NCI-H1694 (cell line): ENCODE measurements at places on chromosomes 3 and 15.

GRCh38 chr3:69212411-69213160 is 90.2 kb upstream of the LMOD3 start:
- no peak for DNase-seq

GRCh38 chr3:32791833-32792232 is 26.0 kb upstream of the TRIM71 start:
- no peak for DNase-seq

DNA sequence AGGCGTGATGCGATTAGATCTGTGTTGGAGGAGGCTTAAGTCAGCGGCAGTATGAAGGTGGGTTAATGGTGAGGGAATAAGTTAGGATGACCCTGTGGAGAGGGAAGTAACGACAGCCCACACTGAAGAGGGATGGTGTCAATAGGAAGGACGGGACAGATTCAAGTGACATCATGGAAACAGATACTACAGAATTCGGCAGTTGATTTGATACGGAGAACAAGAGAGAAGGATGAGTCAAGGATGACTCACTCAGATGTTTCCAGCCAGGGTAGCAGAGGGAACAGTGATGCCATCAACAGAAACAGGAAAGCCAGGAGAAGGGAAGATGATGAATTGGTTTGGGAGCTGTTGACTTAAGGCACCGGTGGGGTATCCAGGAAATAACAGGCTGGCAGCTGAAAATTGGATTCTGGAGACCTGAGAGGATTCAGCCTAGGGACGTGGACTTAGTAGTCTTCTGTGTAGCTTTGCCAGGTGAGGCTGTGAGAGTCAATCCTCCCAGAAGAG is 38.0 kb downstream of the SHC4 start:
- no peak for DNase-seq

DNA sequence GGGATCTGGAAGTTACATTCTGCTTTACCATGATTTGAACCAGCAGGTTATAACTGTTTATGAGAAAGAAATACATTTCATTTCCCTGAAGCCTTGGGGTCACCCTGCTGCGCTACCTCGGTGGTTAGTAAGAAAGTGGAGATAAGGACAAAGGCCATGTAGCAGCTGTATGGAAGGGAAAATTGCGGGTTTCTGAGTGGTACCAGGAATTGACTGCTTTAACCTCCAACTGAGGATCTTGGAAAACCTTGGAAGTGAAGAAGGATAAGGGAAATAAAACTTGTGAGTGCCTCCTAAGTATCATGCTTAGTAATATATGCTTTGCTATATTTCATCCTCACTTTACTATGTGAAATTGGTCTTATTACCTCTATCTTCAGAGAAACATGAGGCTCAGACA is 76.1 kb upstream of the GAP43 start:
- DNase-seq, result no peak

DNA sequence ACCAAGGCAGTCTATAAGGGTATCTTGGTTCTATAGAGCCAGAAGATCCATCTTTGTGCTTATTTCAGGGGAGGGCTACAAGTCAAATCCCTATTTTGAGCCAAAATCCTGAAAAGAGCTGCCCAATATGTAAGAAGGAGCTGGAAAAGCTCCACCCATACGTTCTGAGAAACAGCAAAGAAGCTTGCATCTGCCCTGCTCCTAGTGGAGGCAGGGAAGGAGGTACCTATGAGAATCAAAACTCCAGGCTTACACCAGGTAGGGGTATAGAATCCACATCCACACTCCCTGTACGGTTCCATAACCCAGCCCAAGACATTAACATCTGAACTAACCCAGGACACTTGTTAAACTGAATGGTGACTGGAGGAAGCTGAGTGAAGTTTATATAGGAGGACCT is 30.0 kb downstream of the PHC3 start:
- DNase-seq, result no peak

- DNase-seq, result no peak
Observed at GRCh38 chr3:24479816-24480215, 14.8 kb downstream of the THRB start.

DNA sequence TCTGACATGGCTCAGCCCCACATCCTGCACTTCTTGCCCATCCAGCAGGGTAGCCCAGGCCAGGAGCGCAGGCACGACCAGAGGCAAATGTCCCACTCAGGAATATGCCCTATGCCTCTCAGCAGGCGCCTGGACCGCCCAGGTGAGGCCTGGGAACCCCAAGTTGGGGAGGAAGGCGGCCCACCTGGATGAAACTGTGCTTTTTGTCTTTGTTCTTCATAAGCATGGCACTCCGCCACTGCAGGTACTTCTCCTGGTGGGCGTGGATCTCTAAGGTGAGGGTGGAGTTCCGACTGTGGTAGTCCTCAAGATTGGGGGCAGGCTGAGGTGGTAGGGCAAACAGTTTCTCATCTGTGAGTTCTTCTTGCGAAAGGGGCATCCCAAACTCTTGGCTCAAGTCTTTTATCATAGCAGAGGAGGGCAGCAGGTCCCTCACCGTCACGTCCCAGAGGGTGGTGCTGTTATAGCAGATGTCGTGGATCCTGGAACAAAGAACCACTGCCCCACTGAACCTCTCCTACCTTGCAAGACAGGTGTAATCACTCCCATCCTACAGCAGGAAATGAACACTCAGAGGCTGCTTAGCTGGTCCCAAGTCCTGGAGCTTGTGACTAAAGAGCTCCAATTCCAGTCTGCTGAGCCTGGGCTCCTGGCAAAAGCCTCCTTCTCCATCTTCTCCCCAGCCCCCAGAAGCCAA is 53.2 kb downstream of the ACAD9 start:
- no peak for DNase-seq

DNA sequence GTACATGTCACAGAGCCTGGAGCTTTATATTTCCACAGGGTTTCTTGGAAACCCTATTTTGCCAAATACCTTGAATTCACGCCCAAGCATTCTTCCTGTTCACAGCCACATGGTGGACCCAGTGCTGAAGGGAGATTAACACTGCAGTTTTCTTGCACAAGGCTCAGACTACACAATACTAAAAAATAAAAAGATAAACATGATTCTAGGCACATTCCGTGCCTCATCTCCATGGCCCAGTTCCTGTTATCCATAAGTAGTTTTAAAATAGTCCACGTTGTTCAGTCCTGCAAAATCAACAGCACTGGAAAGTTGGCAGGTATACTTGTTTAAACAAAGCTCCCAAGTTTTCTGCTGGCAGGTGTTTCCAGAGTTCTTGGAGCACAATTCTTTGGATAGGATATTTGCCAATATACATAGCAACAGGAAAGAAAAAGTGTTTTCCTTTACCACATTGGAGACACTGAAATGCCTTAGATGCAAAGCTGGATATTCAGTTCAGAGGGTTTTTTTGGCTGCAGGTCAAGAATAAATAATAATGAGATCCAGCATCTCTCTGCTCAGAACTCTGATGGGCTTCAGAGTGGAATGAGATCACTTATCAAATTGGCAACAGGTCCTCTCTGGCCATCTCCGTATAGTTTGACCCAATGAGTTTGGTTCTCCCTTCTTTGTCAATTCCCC is 88.1 kb upstream of the TGFBR2 start:
- DNase-seq, result no peak

GRCh38 chr3:47780741-47781684 is 680 bp downstream of the SMARCC1 start:
- DNase-seq, result no peak

- no peak for DNase-seq
Observed at GRCh38 chr3:42739401-42740158, 33.5 kb downstream of the CCDC13 start.

GRCh38 chr3:178181088-178181487 is 355.1 kb upstream of the KCNMB2 start:
- DNase-seq, result no peak

- no peak for DNase-seq
Observed at GRCh38 chr15:67126551-67127330, 61.3 kb downstream of the SMAD3 start.

DNA sequence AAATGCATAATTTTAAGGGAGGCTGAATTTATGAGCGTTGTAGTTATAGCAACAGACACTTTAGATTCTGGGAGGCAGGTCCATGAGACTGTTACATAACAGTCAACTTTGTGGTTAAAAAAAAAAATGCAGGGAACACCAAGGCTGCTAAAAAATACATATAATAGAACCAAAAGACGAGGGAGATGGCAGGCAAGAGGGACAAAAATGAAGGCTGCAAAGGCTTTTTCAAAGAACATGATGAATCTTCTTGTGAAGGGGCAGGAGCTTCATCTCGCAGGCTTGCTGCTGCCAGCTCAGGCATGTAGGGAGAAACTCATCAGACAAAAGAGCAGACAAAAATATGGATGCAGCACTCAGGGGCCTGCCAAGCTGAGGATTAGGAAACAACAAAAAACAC is 243.9 kb downstream of the SHQ1 start:
- no peak for DNase-seq

DNA sequence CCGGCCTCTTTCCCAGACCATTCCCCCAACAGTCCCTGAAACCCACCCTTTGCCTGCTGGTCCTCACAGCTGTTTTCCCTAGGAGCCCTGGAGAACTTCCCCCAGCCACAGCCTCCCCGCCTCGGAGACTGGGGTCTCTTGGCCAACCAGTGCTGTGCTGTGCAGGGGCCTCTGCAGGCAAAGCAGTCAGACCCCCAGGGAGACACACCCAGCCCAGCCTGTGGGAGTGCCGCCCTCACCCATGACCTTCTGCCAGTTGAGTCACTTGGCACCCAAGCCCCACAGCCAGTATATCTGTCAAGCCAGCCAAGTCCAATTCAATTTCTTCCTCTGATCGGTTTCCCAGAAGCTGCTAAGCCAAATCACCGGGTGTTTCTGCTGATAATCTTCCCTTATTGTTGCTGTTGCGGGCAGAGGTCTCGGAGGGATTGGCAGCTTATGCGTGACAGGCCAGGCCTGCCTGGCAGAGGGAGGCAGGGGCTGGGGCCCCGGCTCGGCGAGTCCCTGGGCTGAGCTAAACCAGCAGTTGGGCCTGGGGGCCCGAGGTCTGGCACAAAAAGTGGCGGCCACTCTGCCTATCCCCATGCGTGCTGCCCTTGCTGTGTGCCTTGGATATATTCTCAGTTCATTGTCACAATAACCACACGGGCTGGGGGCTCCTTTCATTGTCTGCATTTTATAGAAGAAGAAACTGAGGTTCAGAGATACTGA is 65.6 kb upstream of the SLC6A1 start:
- DNase-seq, result no peak

DNA sequence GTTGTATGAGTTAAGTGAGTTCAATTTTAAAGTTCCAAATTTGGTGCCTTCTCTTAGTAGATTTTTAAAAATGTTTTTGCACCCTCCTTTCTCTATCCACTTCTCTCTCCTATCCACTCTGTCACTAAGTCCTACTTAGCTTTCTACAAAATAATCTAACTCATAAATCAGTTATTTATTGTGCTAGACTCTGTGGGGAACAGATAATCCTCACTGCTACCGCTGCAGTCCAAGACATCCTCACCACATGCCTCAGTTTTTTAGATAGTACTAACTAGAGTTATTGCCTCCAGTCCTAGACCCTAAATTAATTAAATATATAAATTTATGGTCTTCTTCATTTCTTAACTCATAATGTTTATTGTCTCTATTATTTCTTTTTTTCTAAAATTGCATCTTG is 576.3 kb downstream of the GRM7 start:
- DNase-seq, result no peak

DNA sequence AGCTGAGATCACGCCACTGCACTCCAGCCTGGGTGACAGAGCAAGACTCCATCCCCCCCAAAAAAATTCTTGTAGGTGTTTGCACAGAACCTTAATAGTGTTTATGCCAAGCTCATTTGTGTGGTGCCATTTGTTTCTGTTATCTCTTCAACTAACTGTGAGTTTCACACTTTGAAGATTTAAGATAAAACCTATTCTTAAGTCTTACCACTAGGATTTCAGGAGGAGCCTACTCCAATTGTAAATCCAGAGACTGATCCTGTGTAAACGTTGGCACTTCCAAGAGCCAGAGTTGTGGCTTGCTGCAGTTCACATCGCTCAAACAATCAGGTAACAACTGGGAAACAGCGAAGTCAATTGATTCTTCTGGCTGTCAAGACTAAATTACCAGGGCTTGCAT is 242.4 kb upstream of the SATB1 start:
- DNase-seq, result no peak

DNA sequence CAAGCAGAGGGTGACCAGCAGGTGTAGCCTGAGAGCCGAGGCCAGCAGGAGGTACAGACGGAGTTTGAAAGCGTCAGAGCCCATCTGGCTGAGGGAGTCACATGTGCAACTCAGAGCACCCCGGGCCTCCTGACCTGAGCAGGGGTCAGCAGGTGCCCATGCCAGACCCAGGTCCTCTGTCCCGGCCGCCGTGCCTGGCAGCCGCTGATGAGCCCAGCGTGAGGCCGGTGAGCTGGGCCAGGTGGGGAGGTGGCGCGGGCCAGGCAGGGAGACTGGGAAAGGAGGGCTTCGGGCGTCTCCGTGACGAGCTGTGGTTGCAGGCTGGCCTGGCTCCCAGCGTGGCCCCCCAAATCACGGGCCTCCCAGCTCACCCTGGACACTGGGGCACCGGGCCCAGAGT is 130.9 kb downstream of the CHSY1 start:
- DNase-seq, result no peak

DNA sequence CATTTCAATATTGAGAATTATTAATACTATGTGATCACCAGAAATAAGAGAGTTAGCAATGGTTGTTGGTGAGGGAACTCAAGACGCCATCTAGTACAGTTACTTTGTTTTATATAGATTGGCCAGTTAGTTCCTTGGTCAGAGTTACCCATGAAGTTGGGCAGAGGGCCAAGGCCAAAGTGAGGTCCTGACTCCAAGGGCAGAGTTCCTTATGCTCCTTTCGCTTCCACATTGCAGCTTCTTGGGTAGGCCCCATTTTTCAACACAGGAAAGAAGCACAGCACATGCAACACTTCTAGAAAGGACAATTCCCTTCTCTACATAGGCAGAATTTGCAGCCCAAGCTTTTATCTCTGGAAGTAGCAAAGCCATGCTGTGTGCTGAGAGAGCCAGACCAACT is 178.6 kb downstream of the KCNAB1 start:
- no peak for DNase-seq

- no peak for DNase-seq
Observed at GRCh38 chr15:61011576-61012336, 217.3 kb downstream of the RORA start.
